ENCODE measurements at places on chromosomes 4 and X.

DNA sequence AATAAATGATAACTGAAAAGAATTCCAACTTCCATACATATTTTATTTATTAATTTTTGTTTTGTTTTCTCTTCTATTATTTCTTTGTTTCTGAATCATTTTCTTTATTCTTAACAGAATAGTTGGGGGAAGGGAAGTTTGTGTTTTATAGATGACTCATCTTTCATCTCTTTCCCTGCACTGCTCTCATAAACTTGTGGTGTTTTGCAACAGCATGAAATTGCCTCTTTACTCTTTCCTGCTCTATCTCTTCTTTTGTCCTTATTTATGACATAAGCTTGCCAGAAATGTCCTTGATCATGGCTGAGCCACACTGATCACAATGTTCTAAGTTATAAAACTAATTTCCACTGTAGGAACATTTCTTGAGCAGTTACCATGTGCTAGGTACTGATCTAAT is 22.3 kb downstream of the QRFPR start:
- DNase-seq, result no peak

DNA sequence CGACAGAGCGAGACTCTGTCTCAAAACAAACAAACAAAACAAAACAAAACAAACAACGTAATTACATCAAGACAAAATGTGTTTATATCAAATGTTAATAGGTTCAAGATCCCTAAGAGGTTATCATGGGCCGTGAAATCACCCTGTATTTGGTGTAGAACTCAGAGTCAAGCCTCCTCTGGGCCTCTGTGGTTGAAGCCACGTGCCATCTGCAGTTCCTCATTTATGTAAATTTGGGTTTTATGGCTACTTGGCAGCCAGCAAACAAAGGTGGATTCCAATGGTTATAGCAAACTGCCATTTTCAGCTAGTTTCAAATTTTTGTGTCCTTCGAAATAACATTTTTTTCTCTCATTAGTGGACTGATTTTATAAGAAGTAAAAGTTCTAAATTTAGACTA is 16.4 kb downstream of the NSDHL start:
- DNase-seq, result no peak

GRCh38 chrX:13340182-13340791 is 20.4 kb upstream of the ATXN3L start:
- no peak for DNase-seq

DNA sequence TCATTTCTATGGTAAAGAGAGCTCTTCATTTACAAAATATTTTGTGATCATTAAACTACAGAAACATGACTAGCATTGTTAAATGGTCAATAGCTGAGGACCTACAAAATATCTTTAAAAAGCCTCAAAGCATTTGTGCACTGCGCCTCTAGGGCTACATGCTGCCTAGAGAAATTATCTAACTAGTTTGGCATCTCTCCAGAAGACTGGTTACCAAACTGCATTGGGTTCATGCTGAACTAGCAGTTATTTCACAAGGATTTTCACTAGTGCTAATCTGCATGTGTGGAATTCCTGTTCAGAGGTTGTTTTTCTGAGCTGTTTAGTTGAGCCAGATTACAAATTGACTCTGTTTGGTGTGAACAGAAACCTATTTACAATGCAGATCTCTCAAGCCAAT is 58.5 kb upstream of the PITX2 start:
- DNase-seq, result no peak

GRCh38 chr4:108881190-108881589 is 118.3 kb upstream of the ETNPPL start:
- DNase-seq, result no peak

DNA sequence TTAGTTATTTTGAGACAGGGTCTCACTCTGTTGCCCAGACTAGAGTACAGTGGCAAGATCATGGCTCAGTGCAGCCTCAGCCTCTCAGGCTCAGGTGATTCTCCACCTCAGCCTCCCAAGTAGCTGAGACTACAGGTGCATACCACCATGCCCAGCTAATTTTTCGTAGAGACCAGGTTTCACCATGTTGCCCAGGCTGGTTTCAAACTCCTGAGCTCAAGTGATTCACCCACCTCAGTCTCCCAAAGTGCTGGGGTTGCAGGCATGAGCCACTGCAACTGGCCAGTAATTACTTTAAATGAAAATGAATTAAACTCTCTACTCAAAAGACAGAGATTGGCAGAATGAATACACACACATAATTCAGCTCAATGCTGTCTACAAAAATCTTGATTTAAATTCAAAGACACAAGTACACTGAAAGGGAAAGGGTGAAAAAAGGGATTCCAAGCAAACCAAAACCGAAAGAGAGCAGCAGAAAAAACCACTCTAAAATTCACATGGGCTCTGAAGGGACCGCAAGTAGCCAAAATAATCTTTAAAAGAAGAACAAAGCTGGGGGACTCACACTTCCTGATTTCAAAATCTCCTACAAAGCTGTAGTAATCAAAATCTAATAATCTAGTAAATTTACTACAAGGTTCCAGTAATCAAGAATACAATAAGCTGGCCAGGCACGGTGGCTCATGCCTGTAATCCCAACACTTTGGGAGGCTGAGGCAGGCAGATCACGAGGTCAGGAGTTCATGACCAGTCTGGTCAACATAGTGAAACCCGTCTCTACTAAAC is 11.8 kb upstream of the SPON2 start:
- peak; percentile 42 for DNase-seq

GRCh38 chr4:38510201-38510600 is 153.8 kb upstream of the KLF3 start:
- DNase-seq, result no peak

- DNase-seq, result no peak
Observed at GRCh38 chrX:132209527-132209926, 9.7 kb downstream of the RAP2C start.

GRCh38 chr4:152021788-152022438 is 261.1 kb upstream of the GATB start:
- DNase-seq, result no peak

DNA sequence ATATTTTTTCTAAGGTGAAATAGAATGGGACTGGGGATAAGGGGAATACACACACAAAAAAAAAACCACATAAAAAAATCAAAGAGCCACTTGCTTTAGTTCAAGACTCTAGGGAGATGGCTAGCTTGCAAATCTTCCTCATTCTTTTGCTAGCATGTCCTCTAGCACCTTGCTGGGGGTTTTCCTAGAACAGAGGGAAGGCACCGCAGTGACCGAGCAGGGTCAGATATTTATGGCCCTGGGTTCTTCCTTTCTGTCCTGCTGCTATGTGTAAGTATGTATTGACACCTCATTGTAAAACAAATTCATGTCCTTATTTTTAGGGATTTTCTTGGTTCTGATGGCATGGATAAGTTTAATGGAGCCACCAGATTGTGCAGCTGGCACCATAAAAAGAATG is 81.2 kb downstream of the SHISA3 start:
- DNase-seq, result no peak

DNA sequence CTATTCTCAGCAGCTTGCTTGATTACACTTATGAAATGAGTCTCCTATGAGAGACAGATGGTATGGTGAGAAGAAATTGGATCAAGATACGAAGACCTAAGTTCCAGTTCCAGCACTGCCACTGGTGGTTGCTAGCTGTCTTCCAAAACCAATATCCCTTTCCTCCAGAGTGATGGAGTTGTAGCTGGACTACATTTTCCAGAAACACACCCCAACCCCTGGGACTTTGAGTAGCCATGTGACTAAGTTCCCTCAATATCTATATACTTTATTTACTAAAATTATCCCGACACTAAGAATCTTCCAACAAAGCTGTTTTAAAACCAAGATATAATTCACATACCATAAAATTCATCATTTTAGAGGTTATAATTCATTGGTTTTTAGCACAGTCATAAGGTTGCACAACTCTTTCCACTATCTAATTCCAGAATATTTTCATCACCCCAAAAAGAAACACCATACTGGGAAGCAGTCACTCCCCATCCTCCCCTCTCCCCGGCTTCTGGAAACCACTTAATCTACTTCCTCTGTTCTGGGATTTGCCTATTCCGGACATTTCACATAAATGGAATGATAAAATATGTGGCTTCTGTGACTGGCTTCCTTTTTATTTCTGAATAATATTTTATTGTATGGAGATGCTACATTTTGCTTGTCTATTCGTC is 118.0 kb downstream of the MANBA start:
- DNase-seq, result no peak

DNA sequence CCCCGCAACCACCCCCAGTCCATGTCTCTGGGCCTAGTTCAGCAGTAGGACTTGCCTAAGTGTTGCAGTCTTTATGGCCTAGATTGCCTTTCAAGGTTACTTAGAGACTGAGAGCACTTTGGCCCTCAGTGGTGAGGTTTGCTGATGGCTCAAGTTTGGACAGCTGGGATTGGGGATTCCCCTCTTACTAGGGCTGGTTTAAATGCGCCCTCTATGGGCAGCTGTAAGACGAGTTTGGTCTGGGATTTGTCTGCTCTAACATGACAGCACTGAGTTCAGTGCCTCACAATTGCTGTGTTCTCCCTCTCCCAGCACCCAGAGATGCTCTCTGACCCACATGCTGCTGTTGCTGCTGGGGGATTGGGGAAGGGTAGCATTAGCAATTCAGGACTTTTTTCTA is 23.1 kb downstream of the DACH2 start:
- no peak for DNase-seq

GRCh38 chr4:136400829-136401228 is 1131.5 kb downstream of the PCDH18 start:
- DNase-seq, result no peak

- no peak for DNase-seq
Observed at GRCh38 chrX:109862433-109862832, 129.4 kb upstream of the ACSL4 start.

GRCh38 chr4:166039822-166040221 is 166.8 kb downstream of the TLL1 start:
- DNase-seq, result no peak

DNA sequence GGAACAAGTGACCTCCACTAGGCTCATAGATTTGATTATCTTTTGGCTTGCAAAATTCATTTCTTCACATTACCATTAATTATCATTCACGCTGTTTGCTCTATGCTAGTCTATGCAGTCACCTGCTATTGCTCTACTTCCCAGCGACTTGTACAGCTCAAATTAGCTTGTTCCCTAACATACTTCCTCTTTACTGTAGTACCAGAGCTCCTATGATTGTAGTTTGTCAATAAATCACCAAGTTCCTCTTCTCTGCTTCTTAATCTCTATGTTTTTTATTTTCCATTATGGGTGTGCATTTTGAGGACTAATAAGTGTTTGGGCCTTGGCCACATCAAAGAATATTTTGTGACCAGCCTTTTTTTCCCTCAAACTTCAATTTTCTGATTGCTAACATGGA is 6.2 kb upstream of the GSPT2 start:
- no peak for DNase-seq

DNA sequence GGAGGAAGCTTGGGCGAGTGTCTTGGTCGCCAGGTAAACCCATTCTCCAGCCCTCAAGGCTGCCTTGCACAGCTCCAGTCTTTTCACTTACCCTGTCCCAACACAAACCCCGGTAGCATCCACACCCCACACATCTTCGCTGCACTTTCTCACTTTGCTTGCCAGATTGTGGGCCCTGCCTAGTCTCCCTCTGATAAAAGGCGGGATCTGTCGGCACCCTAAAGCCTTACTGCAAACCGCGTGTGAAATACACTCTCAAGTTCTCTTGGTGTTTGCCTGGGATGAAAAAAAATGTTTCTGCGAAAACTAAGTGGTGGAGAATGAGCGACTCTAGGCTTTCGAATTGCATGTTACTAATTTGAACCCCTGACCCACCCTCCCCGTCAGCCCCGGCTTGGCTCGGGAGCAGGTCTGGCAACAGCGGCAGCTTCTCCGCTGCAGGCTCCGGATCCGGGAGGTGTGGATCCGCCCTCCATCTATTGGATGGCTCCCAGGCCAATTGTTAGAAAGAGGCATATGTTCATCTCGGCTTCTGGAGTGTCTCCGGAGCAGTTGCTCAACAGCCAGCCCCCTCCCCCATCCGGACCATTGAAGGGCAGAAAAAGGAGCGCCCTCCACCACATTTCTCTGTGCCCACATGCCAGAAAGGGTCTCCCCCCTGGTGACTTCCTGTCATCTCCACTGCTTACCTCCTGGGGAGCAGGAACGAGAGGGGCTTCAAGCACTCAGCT is 3.0 kb upstream of the CITED1 start:
- peak; percentile 80 for DNase-seq

DNA sequence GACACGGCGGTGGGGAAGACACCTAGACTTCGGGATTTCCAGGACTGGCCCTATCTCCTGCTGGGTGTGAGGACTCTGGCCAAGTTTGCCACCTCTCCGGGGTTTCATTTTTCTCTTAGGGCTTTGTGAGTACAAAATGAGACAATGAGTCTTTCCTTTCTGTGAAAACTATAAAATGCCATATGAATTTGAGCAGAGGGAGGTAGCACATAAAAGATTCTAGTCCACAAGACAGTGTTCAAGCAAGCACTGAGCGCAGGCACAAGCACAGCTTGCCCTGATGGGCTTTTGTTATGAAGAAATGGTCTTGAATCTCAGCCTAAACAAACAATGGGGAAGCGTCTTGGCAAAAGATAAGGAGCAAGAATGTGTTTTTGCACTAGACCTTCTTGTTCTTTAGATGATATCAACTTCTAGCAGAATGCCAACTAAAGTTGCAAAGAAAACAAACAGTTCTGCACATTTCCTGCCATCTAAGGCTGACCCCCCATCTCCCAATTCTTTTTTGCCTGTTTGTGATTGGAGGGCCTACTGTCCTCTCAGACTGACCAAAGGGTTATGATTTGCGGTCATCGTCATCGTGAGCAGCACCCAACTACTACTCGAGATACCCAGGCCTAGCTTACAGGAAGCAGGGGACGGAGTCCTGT is 73.0 kb upstream of the ZNF518B start:
- no peak for DNase-seq

- no peak for DNase-seq
Observed at GRCh38 chr4:175297965-175298565, 379.9 kb downstream of the ADAM29 start.

GRCh38 chr4:140233791-140234696 is 80.1 kb upstream of the MAML3 start:
- DNase-seq, result no peak

DNA sequence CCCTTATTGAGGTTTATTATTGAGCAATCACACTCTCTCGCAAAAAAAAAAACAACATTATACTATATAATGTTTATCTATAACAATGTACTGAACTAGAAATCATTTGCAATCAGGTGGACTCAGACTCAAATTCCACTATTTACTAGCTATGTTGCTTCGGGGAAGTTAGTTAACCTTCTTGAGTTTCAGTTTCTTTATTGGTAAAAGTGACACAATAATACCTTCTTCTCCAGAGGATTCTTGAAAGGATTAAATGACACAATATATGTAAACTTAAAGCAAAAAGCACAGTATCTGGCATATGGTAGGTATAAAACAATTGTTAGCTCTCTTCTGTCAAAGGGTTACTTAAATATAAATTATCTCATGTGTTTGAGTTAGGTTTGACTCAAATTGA is 31.5 kb upstream of the HDAC8 start:
- no peak for DNase-seq

DNA sequence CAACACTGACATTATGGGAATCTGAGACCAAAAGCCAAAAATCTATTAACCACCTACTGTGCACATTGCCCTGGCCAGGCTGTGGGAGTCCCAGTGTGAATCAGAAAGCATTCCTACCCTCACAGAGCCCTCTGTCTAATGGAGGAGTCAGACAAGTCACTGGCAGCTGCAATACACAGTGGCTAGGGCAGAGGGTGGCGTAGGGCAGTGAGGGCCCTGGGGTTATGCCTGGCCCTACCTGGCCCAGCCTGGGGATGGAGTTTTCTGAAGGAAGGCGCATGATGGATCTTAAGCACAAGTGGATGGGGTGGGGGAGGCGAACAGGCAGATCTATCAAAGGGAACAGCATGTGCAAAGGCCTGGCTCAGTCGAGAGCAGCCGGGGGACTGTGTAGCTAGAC is 10.8 kb downstream of the JAKMIP1 start:
- DNase-seq, result peak; percentile 34
